CD4-positive, alpha-beta memory T cell (primary cell): ENCODE measurements at places on chromosomes 6 and 20. TPM values are rescaled to one million over a fixed set of nuclear protein-coding genes. Genes with fewer than 3 reads are reported as not detected.

The SLA2 gene
- 29.9 TPM for total RNA-seq

The CCN5 gene
- total RNA-seq, result not detected

- DNase-seq, result no peak
Observed at GRCh38 chr6:102407886-102408741, 1014.6 kb downstream of the GRIK2 start.

DNA sequence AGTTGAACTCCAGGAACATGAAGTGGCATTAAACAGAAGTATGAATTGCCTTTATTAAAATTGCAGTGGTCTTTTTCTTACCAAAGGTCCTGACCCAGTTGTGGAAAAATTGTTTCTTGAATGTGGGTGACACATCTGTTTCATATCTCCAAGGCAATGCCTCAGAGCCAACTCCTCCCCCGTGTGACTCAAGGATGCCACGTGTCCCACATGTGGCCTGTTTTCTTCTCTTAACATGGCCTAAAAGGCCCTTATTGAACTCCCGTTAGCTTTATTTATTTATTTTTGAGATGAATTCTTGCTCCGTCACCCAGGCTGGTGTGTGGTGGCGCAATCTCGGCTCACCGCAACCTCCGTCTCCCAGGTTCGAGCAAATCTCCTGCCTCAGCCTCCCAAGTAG, 128.4 kb upstream of the ESR1 start:
- no peak for DNase-seq

DNA sequence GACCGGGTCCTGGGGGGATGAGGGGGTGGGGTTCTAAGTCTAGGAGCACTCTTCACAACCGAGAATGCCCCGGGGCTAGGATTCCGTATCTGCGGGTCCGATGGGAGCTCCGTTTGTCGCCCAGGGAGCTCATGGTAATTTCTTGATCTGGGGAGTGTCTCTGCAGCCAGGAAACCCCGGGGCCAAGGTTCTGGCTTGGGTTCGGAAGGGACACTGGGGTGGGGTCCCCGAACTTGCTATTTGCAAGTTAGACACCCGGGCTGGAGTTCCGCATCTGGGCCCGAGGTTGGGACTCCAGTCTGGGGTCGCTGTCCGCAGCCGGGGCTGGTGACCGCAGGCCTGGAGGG, 397 bp downstream of the PEDS1 start:
- no peak for DNase-seq

The VPS52 gene
- total RNA-seq, result 89.4 TPM

The KIF3B gene
- total RNA-seq, result 14.2 TPM

The SYNDIG1 gene
- not detected for total RNA-seq

GRCh38 chr6:156161471-156161870, 615.7 kb upstream of the ARID1B start:
- DNase-seq, result no peak
